ENCODE measurements at places on chromosomes 2 and 18. TPM values are rescaled to one million over a fixed set of nuclear protein-coding genes. Genes with fewer than 3 reads are reported as not detected.

DNA sequence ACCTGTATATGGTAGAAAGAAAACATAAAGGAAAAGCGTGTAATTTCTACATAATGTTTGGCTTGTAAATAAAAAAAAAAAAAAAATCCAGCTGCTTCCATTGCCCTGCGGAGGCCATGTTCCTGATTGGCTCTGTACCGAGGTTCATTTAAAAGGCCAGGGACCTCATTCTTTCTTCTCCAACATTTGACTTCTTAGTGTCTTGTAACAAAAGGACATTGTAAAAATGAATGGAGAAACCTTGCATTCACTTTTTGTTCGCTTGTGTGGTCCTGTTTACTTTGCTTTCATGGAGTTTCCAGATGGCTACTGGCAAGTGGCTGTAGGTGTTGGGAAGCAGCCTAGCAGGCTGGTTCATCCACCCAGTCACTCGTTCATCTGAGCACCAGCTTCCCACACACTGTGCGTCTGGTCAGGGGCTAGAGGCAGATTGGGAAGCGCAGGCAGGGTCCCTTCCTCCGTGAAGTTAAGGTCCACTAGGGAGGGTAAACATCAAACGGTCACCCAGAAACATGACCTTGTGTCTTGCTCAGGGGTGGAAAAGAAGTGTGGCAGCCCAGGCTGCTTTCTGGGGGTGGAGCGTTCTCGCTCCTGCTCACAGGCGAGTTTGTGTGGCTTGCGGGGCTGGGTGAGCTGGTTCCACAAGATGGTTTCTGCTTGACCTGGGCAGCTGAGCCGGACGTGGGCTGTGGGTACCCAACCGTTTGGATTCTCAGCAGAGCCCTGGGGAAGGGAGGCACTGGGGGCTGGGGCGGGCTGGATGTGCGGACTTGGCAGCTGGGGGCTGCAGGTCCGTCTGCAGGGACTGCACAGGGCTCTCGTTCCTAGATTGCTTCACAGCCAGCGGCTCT lies 260.7 kb downstream of the AGAP1 start:
- no peak for DNase-seq
- H3K27me3 ChIP-seq: no peaks in the 10 kb centered on the region
- H3K4me3 ChIP-seq: no peak overlapping the region
- H3K27ac ChIP-seq: no peak overlapping the region

SERPINB11 gene
- total RNA-seq: not detected

DNA sequence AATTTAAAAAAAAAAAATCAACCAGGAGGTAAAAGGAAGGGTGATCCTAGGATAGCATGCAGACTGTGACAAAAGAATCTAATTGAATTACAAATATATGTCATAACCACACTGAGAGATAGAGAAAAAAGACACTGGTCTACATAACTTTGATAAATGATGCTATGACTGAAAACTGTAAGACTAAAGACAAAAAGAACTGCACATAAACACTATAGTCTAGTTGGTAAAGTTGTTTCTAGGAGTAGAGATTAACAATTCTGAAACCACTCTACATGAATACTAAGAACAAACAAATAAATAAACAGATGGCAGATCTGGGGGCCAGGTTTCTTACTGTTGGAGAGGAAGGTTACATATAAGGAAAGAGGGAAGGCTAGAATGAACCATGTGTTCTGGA lies 14.6 kb upstream of the CHAC2 start:
- H3K27me3 ChIP-seq: no peaks in the 10 kb centered on the region
- H3K36me3 ChIP-seq: no peaks in the 10 kb centered on the region

- DNase-seq: no peak
- H3K4me1 ChIP-seq: no peaks in the 10 kb centered on the region
- no peaks in the 10 kb centered on the region for H3K27me3 ChIP-seq
- no peak overlapping the region for H3K4me3 ChIP-seq
Measured at GRCh38 chr18:58194028-58194427, 150.0 kb downstream of the NEDD4L start.

VIT gene
- total RNA-seq: not detected

PECR gene
- total RNA-seq: 19.7 TPM

ANKRD44 gene
- total RNA-seq: 22.2 TPM

DNA sequence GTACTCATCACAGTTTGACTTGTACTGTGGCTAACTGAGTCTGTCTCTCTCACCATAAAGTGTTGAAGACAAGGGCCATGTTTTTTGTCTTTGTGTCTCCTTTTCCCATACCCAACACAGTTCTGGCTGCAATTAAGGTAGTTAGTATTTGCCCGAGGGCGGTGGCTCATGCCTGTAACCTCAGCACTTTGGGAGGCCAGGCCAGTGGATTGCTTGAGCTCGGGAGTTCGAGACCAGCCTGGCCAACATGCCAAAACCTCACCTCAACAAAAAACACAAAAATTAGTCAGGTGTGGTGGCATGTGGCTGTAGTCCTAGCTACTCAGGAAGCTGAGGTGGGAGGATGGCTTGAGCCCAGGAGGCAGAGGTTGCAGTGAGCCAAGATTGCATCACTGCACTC lies 6.9 kb upstream of the KIF3C start:
- no peak for DNase-seq
- H3K4me3 ChIP-seq: no peak overlapping the region
- no peak overlapping the region for H3K27ac ChIP-seq
- peaks cover 6% of the 10 kb centered on the region for H3K4me1 ChIP-seq

- peaks cover 15% of the 10 kb centered on the region for H3K4me1 ChIP-seq
- no peak overlapping the region for H3K27ac ChIP-seq
- peaks cover 43% of the 10 kb centered on the region for H3K36me3 ChIP-seq
- no peak for DNase-seq
- H3K27me3 ChIP-seq: no peaks in the 10 kb centered on the region
Measured at GRCh38 chr2:215314896-215315295, 3.0 kb downstream of the ATIC start.

GRCh38 chr2:124027182-124027581 lies 2.1 kb downstream of the CNTNAP5 start:
- H3K4me1 ChIP-seq: no peaks in the 10 kb centered on the region
- no peak overlapping the region for H3K4me3 ChIP-seq
- H3K27me3 ChIP-seq: peaks cover 37% of the 10 kb centered on the region
- no peak overlapping the region for H3K27ac ChIP-seq

- H3K36me3 ChIP-seq: peaks cover 26% of the 10 kb centered on the region
- no peak overlapping the region for H3K4me3 ChIP-seq
- no peaks in the 10 kb centered on the region for H3K27me3 ChIP-seq
- peaks cover 40% of the 10 kb centered on the region for H3K4me1 ChIP-seq
Measured at GRCh38 chr2:127508023-127508630, 18.2 kb downstream of the IWS1 start.

CD28 gene
- not detected for total RNA-seq

GRCh38 chr2:46188041-46188716 lies 109.0 kb upstream of the EPAS1 start:
- peaks cover 4% of the 10 kb centered on the region for H3K4me1 ChIP-seq
- no peaks in the 10 kb centered on the region for H3K36me3 ChIP-seq
- no peak overlapping the region for H3K27ac ChIP-seq
- H3K27me3 ChIP-seq: no peaks in the 10 kb centered on the region
- no peak for DNase-seq

- no peaks in the 10 kb centered on the region for H3K36me3 ChIP-seq
- no peak within 1 kb of the TSS for H3K4me3 ChIP-seq
- peaks cover 99% of the 10 kb centered on the region for H3K27me3 ChIP-seq
- no peak within 1 kb of the TSS for H3K27ac ChIP-seq
- DNase-seq: no peak
Measured at GRCh38 chr18:57352271-57352701, at the start of gene ST8SIA3. ST8SIA3 (plus strand) TSS chr18:57352557; CDS start chr18:57352847, 290 bp downstream.

- H3K4me3 ChIP-seq: no peak overlapping the region
- H3K4me1 ChIP-seq: no peaks in the 10 kb centered on the region
- H3K27me3 ChIP-seq: no peaks in the 10 kb centered on the region
Measured at GRCh38 chr2:136247204-136247950, 129.4 kb upstream of the CXCR4 start.

ESPNL gene
- total RNA-seq: 0.72 TPM

All from A673 (cell line).